ENCODE measurements at places on chromosomes 3 and 15.

DNA sequence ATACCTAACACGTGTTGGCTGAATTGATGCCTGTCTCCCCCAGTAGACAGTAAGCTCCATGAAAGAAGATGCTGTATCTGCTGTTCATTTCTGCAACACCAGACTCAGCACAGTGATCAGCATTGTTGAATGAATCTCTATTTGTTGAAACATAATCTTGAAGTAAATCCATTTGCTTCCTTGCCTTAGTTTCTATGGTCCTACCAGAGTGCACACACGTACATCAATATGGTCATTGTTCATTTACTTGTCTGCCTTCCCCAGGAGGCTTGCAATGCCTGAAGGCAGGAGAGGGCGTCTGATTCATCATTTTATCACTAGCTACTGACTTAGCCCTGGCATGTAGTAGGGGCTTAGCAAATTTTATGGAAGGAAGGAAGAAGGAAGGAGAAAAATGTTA is 19.2 kb downstream of the RBP2 start:
- DNase-seq = no peak

GRCh38 chr3:133792171-133792763 is 13.3 kb upstream of the SRPRB start:
- no peak for DNase-seq

DNA sequence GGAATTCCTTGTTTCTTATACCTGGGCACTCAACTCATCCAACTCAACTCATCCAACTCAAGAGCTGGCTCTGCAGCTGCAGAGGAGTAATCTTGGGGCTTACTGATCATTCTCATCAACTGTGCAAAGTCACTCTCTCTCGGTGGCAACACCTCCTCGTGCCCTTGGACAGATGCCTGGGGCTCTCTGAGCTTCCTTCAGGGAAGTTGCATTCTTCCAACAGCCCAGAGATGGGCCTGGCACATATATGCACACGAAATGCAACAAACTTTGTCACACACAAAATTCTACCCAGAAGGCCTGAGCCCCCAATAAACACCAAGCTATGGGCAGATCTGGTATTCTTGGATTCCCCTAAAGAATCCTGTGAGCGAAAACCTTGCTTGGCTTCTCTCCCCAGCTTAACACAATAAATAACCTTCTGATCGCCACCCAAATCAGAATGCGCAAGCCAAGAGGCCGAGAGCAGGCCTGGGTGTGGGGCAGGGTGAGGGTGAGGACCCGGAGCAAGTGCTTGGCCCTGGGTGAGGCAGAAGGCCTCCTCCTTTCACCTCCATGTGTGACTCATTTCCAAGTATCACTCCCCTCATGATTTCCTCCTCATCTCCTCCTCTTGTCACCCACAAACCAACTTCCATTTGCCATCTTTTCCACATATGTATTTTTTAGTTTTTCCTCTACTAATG is 15.4 kb downstream of the TGM5 start:
- no peak for DNase-seq

DNA sequence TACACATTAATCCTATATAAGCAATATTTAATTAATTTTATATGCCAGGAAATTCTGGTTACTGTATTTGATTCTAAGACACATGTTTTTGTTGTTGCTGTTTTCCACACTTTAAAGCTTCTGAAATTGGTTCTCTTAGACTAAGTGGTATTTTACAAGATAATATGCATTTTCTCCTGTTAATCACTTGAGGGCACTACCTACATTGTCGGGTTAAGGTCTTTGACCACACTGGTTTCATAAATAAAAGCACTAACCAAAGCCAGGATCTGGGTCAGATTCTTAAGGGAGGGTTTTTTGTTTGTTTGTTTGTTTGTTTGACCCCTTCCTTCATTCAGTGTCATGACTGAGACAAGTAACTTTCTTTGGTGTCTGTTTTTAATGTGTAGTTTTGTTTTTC is 590.2 kb downstream of the RBMS3 start:
- DNase-seq = no peak

- DNase-seq = no peak
Observed at GRCh38 chr15:69148465-69148864, 12.0 kb upstream of the GLCE start.

GRCh38 chr3:128343287-128344051 is 123.2 kb downstream of the DNAJB8 start:
- no peak for DNase-seq

DNA sequence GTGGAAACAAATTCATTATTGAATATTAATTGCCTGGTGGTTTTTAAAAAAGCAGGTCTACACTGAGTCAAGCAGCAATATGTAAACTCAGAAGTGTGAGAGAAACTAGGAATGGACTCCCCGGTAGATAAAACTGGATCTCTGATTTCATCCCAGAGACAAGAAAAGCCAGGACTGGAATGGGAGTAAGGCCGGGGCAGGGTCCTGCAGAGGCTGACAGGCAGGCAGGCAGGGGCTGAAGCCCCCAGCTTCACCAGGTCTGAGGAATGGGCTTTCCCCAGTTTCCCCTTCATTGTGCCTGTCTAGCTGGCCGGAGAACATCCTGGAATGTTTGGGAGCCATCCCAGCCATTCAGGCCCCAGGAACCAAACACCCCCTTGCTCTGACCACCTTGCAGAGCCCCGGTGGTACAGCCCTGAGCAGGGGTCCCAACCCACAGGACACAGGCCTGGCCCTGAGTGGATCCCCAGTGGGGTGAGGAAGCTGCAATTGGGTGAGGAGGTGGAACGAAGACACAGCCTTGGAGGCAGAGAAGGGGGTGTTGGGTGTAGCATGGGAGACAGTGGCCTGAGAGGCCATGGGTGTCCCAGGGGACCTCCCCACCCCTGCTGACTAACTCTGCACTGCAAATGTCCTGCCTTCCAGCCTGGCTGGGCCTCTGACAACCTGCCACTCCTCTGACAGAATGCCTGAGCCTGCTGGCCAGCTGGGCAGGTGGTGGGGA is 31.7 kb upstream of the XYLB start:
- no peak for DNase-seq

DNA sequence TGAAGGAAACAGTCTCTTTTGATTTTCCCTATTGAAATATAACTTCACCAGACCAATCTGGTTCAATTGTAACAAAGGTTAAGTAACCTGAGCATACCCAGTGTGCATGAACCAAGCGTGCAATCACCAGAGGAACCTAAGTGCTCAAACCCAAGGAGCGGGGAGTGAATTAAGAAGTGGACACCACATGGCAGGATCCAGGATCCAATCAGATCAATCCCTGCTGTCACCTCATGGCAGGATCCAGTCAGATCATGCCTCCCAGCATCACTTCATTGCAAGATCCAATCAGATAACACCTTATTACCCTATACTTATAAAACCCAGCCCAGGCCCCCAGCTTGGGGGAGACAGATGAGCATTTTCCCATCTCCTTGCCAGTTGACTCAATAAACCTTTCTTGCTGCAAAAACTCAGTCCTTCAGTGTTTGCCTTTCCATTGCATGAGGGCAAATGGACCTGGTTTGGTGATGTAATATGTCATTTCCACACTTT is 38.9 kb upstream of the RNU6-1 start:
- no peak for DNase-seq

- DNase-seq = no peak
Observed at GRCh38 chr3:30315447-30315846, 291.0 kb upstream of the TGFBR2 start.

DNA sequence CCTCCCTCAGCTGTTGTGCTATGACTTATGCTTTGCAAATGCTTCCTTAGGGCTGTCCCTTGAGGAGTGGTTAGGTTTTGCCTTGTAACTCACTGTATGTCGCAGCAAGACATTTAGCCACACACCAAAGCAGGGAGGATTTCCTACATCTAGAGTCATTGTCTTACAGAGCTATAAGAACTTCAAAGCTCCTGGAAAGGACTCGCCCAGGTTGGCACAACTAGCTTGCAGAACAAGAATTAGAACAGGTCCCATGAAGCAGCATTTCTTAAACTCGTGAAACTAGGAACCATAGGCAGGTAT is 19.4 kb upstream of the ACAP2 start:
- no peak for DNase-seq

DNA sequence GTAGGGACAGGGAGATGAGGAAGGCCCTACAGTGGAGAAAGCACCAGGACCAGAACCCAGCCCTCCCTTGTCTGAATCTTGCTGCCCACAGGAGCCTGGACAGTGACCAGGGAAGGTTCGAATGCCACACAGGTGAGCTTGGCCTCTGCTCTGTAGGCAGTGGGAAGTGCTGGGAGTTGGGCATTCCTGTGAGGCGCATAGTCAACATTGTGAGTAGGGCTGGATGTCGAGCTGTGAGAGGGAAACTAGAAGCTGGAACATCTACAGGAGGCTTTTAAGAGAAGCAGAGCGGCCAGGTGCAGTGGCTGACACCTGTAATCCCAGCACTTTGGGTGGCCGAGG is 20.3 kb upstream of the ALAS1 start:
- DNase-seq = no peak

DNA sequence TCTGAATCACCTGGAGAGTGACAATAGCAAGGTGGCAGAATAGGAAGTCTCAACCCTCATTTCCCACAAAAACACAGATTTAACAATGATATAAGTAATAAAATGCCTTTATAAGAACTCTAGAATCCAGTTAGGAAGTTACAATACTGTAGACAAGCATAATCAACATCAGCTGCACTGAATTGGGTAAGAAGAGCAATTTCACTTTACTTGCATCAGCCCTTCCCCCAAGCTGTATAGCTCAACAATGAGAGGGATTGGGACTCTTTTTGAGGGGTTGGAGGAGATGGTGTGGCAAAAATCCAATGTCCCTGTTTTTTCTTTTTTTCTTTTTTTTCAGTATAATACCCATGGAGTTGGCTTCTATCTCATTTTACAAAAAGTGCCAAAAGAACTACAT is 63.1 kb downstream of the SERP1 start:
- DNase-seq = no peak

DNA sequence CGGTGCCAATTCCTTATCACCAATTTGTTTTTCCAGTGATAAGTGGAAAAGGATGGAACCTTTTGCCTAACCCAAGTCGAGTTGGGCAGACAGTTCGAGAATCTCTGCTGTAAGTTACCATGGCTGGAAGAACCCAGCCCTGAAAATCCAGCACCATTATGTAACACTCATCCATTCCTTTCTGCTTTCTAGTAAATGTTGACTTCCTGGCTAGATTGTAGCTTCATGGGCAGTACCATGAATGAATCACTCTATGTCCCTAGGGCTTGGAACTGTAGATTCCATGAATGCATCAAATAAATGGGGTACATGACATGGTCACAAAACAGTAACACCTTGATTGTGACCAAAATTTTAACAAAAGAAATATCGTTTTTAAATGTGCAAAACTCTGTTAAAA is 14.0 kb downstream of the CHCHD4 start:
- DNase-seq = no peak

- no peak for DNase-seq
Observed at GRCh38 chr15:46315434-46315833, 680.6 kb downstream of the SQOR start.

DNA sequence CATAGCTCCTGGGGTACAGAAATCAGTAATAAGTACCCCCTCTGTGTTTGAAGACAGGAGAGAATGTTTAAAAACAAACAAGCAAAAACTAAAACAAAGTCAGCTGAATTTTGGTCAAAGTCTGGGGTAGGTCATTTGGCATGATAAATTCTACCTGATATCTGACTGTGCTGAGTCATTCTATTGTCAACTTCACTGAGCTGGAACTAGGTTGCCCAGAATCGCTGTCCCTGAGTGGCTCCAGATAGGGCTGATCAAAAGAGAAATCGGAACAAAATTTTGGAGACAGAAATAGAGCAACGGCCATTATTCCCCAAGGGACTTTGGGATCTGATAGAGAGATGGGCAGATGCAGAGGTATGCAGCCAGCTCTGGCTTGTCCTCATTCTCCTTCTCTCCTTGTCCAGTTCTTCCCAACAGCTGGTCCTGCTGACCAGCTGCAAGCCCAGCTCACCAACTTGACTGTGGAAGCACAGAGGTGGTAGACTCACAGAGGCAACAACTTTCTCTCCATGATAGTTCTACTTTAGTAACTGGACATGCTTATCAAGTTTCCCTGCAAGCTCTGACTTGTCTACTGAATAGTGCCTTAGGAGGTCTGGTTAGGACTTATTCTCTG is 57.3 kb upstream of the MYRIP start:
- DNase-seq = no peak
